ENCODE measurements at places on chromosomes 11 and 22. TPM values are rescaled to one million over a fixed set of nuclear protein-coding genes. Genes with fewer than 3 reads are reported as not detected.

DNA sequence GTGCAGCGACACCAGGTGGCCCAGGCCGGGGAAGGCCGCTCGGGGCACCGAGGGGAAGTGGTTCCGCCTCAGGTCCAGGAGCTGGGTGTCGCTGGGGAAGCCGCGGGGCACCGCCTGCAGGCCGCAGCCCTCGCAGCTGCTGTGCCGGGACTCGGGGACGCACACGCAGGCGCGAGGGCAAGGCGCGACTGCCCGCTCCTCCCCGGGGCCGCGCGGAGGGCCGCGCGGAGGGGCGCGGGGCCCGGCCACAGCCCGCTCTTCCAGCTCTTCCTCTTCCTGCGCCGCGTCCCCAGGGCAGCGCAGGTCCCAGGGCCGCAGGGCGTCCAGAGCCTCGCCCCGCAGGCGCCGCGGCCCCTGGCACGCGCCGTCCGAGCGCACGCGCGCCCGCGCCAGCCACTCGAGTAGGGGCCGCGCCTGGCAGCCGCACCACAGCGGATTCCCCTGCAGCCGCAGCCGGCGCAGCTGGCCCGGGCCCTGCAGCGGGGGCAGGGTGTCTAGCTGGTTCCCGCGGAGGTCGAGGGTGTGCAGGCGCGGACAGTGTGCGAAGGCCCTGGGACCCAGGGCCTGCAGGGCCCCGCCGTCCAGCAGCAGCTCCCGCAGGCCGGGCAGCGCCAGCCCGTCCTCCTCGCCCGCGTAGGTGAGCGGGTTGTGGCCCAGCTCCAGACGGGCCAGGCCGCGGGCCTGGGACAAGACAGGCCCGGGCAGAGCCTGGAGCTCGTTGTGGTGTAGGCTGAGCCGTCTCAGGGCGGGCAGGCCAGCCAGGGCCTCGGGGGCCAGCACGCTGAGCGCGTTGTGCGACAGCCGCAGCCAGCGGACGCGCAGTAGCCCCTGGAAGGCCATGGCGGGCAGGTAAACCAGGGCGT, 2.8 kb downstream of the CHADL start:
- peak; percentile 50 for DNase-seq

OR4B1 gene
- polyA plus RNA-seq: not detected

DNA sequence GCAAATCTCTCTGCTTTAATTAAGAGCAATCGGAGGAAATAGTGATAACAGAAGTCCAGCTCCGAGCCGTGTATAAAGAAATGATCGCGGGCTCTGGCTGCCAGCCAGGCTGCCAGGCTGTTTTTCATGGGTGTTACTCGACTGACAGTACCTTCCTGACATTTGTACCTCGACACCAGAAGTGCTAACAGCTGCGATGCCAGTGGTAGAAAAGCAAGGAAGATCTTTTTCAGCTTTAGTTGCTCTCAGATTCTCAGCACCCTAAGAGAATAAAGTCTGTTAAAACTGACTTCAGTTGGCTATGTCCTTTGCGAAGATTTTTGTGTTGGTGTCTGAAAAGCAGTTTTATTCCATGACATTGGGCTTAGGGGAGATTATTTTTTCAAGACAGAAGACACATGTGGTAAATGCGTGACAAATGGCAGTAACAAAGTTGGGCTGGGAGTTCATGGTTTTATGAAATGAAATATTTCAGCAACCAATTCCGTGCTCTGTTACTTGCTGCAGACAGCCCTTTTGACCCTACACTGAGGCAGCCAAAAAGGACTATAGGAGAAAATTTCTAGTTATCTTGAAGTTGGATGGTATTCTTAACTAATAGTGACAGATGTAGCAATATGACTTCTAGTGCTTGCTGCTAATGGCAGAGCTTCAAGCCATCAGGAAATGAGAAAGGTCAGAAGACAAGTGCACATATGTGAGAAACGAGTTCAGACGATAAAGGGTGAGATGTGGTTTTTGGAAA, 296.2 kb downstream of the CNTN5 start:
- DNase-seq: peak; percentile 14

GLYAT gene
- polyA plus RNA-seq: not detected

- no peak for DNase-seq
Measured at GRCh38 chr22:21790359-21790758, 54.8 kb upstream of the YPEL1 start.

DNA sequence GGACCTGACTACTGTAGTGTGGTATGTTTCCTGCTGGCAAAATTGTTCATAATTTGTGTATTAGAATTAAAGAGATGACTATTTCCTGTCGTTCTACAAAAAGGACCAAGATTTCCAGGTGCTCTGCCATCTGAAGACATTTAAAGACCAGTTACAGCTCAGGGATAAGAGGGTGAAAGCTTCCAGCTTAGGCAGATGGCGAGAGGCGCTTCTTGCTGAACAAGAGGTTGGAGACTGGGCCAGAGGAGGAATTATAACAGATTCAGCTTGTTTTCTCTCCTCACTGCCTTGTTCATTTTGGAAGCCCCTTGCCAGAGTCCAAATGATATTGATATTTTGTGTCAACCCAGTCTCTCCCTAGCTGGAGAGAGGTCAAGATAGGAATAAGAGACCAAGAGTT, 23.1 kb upstream of the NNMT start:
- no peak for DNase-seq

GRCh38 chr22:44544816-44545433, 46.9 kb upstream of the RTL6 start:
- no peak for DNase-seq

F2 gene
- polyA plus RNA-seq: 0.27 TPM

ART1 gene
- not detected for polyA plus RNA-seq

POU2AF2 gene
- polyA plus RNA-seq: not detected
